ENCODE measurements at places on chromosomes 13 and 19. TPM values are rescaled to one million over a fixed set of nuclear protein-coding genes. Genes with fewer than 3 reads are reported as not detected.

GRCh38 chr19:40555978-40556689 lies 20.5 kb upstream of the SHKBP1 start:
- no peak for DNase-seq

DNA sequence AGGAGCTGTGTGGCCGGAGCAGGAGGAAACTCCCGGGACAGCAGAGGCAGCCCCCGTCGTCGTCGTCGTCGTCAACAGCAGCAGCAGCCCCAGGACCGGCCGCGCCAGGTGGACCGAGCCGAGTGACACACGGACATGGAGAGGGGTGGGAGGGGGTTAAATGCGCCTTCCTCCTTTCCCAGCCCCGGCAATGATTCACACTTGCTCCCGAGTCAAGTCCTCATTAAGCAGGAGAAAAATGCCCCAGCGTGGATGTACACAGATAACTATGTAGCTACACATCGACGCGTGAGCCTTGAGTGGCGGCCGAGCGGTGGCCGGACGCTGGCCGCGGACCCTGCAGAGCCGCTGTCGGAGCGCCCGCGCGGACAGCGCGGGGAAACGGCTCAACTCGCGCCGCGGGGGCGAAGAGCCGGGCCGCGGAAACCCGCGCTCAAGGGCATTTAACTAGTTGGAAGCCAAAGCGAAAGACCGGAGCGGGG lies 645 bp downstream of the UBL3 start:
- peak; percentile 91 for DNase-seq

- DNase-seq = no peak
These were observed 9.4 kb downstream of the FOSB start for GRCh38 chr19:45477186-45477585.

SSC5D gene
- total RNA-seq = 13.9 TPM

- no peak for DNase-seq
These were observed 30.2 kb downstream of the ITM2B start for GRCh38 chr13:48263196-48263595.

NKG7 gene
- total RNA-seq = 3.7 TPM

GRCh38 chr13:73876323-73876722 lies 257.9 kb downstream of the KLF12 start:
- no peak for DNase-seq

GRCh38 chr13:46377554-46377953 lies 9.5 kb downstream of the RUBCNL start:
- DNase-seq = no peak

DNA sequence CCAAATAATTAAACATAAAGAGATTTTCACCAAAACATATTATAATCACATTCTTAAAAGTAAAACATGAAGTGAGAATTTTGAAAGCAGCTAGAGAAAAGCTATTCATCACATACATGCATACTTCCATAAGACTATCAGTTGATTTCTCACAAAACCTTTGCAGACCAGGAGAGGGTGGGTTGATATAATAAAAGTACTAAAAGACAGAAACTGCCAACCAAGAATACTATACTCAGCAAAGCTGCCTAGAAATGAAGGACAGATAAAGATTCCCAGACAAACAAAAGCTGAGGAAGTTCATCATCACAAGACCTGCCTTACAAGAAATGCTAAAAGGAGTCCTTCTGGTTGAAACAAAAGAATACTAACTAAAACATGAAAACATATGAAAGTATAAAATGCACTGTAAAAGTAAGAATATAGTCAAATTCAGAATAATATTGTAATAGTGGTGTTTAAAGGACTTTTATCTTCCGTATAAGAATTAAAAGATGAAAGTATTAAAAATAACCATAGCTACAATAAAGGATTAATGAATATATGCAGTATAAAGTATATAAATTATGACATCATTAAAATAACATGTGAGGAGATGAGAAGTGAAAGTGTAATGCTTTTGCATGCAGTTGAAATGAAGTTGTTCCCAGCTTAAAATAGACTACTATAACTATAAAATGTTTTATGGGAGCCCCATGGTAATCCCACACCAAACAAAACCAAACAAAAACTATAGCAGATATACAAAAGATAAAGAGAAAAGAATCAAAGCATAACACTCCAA lies 76.2 kb downstream of the RXFP2 start:
- no peak for DNase-seq

MYH14 gene
- total RNA-seq = 26.4 TPM

Data from mesenteric fat pad (tissue), 1 donor.